ENCODE measurements at places on chromosomes 7 and 10.

DNA sequence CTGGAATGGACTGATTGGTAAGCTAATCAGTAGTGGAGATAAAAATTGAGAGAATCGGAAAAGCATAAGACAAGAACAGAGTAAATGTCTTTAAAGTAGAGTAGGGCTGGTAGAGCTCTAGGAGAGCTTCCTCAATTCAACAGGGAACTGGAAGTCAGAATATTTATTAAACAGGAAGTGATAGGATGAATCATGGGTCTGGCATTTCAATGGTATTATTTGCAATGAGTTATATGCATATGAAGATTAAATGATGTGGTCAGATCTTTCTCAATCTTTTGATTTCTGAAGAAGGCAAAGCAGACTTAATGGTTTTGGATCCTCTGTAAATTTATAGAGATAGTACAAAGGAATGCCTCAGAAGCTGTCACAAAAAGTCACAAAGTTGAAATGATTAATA, 349.0 kb downstream of the HPSE2 start:
- no peak for DNase-seq

GRCh38 chr7:99041526-99041925, 102.4 kb downstream of the SMURF1 start:
- no peak for DNase-seq

- no peak for DNase-seq
These were observed 381.6 kb downstream of the PARD3 start for GRCh38 chr10:34433241-34434076.

GRCh38 chr7:78473021-78473420, 674.4 kb downstream of the PHTF2 start:
- DNase-seq: no peak

GRCh38 chr7:3846738-3847137, 545.7 kb downstream of the SDK1 start:
- DNase-seq: no peak

DNA sequence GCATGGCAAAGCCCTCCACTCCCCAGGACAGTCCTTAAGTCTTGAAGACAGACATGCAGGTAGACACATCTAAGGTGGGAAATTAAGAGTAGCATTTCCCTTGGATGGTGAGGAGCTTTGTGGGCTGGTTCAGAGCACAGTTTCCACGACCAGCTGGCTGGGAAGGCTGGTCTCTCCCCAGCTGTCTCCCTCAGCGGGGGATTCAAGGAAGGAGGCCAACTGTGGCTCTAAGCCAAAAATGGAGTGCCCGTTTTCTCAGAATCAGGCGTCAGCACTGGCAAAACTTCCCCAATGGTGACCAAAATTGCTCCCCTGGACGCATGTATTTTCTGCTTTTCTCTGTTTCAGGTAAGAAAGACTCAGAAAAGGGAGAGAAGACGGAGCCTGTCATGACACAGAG, 230.6 kb upstream of the FZD8 start:
- DNase-seq: no peak

DNA sequence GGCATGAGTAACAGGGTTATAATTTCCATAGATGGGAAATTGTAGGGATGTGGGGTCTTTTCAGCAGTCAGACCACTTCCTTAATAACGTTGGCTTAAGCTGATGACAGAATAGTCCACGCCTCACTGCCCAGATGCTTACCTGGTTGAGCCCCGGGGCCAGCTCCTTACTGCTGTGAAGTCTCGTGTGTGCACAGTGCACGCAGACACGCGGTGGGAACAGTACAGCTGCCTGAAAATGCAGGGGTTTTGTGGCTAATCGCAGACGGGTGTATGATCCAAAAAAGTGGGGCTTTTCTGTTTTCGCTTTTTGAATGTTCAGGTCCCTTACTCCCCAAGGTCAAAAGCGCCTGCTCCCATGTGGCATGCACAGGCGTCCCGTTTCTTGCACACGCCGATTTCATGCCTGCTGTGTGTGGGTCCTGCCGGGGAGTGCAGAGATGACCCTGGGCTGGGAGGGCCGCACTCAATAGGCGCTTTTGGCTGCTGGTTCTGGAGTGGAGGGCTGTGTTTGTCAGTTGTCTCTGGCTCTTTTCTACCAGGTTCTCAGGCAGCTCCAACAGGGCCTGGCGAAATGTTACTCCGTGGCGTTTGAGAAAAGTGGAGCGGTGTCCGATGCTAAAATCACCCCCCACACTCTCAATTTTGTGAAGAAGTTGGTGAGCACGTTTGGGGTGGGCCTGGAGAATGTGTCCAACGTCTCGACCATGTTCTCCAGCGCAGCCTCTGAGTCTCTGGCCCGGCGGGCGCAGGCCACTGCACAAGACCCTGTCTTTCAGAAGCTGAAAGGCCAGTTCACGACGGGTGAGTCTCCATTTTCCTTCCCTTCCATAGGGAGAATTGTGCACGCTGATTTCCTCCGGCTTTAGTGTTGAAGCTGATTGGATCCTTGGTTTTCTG, 116.0 kb downstream of the TRRAP start:
- DNase-seq: no peak

DNA sequence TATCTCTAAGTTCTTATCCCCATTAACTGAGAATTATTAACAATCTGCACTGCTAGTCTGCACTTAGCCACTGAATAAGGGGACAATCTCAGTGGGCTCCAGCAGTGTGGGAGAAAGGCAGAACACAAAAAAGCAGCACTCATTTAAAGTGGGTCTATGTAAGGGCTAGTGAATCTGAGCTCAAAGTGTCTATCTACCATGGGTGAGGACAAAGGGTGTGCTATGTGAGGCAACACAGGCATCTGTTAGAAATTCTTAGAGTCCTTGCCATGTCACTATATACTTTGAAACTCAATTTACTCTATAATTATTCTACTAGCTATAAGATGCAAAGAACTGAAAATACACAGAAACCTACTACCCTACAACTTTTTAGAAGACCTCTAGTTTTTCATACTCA, 135.8 kb upstream of the TMEM168 start:
- no peak for DNase-seq

DNA sequence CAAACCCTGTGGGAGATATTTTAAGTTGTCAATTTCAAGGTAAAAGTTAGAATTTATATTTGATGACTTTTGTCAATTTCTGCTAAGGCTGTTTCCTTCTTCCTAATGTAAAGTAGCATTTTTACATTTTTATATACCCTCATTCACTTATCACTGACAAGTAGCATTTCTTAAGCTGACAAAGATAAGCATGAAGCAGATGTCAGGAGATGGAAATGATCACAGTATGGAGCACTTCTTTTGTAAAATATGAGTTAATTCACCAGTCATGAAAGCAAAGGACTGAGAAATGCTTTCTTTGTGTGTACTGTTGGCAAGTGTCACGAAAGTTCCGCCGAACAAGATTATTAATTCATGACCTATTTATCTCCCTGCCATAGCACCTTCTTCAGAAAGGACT, 503.9 kb downstream of the DNAJB9 start:
- DNase-seq: no peak

DNA sequence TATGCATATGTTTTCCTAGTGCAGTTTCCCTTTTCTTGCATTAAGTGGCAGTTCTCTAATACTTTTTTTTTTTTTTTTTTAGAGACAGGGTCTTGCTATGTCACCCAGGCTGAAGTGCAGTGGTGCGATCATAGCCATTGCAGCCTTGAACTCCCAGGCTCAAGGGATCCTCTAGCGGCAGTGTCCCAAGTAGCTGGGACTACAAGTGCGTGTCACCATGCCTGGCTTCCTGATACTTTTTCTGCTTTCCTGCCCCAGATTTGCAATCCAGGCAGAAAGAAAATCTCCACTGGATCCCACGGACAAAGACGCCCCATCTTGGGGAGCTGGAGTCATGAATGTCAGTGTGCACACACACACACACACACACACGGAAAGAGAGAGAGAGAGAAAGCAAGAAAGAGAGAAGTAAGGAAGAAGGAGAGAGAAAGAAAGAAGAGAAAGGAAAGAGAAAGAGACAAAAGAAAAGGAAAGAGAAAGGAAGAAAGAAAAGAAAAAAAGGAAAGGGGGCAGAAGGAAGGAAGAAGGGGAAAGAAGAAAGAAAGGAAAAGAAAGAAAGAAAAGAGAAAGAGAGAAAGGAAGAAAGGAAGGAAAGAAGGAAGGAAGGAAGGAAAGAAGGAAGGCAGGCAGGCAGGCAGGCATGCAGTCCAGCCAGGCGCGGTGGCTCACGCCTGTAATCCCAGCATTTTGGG, 37.5 kb upstream of the OCM2 start:
- no peak for DNase-seq

DNA sequence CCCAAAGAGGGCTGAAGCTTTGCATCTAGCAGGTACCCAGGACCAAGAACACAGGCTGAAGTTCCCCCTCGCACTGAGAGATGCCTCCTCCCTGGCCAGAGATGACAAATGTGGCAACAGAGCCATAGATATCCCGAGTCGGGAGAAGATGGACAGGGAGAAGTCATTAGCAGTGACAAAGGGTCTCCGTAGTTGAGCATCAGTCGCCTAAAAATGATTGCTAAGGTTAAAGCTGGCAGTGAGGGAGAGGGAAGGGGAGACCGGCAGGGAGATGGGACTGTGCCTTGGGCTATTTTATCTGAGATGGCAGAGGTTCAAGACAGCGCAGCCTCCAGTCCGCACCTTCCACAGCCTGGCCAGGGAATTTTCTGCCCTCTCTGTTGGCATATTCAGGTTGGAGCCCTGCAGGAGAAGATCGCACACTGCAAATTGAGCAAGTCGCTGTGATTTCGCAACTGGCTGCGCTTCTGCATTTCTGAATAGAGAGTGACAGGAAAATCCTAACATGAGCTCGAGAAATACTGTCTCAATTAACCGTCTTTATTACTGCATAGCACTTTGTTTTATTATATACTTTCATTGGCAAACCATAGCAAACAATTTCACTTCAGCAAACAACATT, 238.9 kb upstream of the GPR26 start:
- no peak for DNase-seq

- no peak for DNase-seq
These were observed 283.5 kb downstream of the THSD7A start for GRCh38 chr7:11548532-11548931.

DNA sequence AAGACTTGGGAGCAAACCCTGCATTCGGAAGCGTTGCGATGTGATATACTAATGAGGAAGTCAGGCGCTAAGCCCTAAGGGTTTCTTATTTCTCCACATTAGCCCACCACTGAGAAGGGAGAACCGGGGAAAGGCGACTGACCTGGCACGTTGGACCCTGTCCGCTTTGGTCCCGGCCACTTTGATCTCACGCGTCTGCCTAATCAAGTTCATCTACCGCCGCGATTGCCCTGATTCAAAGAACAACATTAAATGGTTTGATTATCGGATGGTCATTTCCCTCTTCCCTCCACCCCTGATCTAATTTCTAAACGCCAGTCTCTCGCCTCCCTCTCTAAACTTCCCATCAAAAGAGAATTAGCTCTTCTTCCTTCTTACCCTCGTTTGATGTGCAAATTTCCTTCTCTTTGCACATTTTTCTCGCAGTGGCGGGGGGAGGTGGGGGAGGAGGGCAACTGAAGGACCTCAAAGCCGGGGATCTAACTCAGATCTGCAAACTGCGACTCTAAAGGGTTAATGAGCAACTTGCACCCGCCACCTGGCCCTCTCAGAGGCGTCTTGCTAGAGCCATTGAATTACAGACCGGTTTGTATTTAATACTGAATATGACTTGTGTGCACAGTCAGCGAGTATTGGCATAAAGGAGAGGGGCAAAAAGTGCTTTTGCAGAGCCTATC, 687 bp upstream of the DKK1 start:
- DNase-seq: no peak

DNA sequence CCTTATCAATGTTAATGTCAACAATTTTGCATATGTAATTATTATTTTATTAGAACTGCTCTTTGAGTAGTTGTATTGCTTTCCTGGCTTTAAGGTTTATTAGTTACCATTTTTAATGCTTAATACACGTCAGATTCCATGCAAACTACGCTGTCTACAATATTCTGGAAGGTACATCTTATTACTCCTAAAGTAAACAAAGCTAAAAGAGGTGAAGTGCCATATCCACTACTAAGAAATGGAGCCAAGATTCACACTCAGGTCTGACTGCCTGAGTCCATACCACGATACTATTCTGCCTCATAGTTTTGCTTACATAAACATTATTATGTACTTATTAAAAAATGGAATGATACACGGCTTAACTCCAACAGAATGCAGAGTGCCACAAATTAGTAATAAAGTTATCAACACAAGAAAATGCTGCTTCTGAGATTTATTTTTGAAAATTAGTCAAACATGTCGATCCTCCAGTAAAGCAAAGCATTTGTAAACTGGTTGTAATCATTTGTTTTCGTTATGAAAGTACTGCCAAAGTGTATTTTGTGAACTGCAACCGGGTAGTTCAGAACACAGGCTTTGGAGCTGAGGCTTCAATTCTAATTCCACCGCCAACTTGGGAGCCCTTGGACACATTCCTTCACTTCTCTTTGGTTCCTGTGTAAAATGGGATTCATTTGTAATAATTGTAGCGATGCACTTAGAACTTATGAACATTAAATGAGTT, 1.1 kb upstream of the DMTF1 start:
- no peak for DNase-seq

- no peak for DNase-seq
These were observed 177.2 kb downstream of the GPAM start for GRCh38 chr10:112006407-112006806.

DNA sequence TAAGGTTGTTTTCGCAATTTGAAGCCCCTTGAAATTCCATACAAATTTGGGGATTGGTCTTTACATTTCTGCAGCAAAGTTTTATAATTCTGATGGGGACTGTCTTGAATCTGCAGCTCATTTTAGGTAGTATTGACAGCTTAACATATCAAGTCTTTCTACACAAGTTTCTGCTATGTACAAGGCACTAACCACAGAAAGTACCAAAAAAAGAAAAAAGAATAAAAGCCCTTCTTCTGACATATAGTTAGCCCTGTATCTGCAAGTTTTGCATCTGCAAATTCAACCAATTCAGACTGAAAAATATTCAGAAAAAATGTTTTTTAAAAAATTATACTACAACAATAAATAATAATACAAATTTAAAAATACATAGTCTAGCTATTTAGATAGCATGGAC, 15.3 kb downstream of the POT1 start:
- no peak for DNase-seq

DNA sequence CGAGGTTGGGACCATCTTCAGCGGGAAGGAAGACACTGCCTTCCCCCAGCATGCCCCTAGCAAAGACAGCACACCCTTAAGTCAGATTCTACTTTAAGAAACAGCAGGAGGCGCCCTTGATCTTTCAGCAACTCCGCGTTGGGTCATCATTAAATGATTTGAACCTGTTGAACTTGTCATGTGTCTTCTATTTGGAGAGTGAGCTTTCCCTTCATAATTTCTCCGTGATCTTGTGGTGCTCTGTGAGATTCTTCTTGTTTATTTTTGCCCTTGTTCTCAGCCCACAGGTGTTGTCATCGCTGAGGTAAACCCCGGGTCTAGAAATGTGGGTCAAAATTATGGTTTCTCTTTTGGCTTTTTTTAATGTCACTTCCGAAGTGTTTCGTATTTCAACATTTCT, 49.5 kb upstream of the PITRM1 start:
- DNase-seq: no peak

- no peak for DNase-seq
These were observed 337.8 kb downstream of the SORCS1 start for GRCh38 chr10:106826716-106827115.

GRCh38 chr7:142438235-142438922, 180.5 kb upstream of the PRSS58 start:
- DNase-seq: no peak
